H54 (cell line): ENCODE measurements at places on chromosomes 16 and 17.

GRCh38 chr16:69927056-69927757 is 23.9 kb upstream of the CLEC18A start:
- no peak for DNase-seq

DNA sequence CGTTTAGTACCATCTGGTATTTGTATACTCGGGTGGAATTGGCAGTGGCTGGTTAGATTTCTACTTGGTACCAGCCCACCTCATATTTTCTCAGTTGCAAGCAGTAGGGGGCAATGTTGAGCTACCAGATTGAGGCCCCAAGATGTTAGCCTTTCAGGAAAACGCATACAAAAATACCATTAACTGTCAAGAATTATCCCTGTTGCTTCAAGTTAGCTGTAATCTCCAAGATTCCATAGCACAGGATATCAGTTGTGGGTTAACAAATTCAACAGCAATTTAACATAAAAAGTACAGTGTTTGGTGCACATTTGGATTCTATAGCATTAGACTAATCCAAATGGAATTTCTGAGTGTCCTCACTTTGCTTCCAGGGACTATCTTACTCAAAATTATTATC is 188.2 kb downstream of the FTO start:
- no peak for DNase-seq

GRCh38 chr17:11140501-11140900 is 100.5 kb upstream of the SHISA6 start:
- DNase-seq = no peak

DNA sequence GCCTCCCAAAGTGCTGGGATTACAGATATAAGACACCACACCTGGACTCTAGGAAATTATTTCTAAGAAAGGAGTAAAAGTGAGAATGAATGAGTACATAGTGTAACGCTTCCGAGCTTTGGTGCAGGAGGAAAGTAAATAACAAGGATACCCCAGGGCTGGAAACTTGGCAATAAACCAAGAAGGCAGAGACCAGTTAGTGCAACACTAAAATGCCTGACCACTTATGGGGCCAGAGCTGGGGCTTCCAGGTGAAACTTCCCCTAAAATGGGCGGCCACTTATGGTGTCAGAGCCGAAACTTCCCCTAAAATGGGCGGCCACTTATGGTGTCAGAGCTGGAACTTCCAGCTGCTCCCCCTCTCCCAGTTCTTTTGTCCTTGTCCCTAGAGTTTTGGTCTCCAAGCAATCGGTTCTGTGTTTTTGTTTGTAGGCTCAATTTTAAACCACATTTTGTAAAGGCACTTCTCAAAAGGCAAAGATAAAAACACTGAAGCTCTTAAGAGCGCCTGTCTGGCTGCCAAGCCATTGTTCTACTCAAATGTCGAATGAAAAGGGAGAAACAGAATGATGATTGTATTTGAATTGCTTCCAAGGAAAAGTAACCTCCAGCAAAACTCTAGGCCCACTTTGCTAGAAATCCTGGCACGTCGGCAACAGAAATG is 63.9 kb downstream of the NXN start:
- DNase-seq = no peak

GRCh38 chr17:58427807-58428206 is 10.5 kb upstream of the RNF43 start:
- no peak for DNase-seq
